Large intestine (tissue), 12 donors: ENCODE measurements at places on chromosomes 11 and 22.

DNA sequence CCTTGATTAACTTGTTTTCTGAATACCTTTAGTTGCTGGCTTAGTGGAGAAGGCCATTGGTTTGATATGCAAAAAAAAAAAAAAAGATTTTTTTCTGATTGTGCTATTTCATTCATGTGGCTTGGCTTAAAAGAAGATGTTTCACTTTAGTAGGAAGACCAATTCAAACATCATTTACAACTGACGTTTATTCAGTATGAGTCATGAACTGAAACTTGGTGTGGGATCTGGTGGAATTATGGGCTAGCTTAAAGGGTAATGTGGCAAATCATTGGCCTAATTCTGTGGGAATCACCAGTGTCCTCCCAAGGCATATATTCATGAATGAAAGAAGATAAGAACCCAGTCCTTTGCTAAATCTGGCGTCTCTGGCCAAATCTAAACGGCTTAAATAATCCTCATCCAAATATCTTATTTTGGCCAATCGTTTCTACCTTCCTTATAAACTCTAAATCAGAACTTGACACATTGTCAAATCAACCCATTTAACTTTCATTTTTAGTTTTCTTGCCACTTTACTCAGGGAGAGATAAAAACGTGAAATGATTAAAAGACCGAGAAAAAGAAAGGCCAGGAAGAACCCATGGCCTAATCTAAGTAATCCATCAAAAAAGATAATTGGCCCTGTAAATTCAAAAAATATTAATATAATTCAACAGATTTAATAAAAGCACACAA lies 77.0 kb downstream of the DDIAS start:
- DNase-seq = no peak

DNA sequence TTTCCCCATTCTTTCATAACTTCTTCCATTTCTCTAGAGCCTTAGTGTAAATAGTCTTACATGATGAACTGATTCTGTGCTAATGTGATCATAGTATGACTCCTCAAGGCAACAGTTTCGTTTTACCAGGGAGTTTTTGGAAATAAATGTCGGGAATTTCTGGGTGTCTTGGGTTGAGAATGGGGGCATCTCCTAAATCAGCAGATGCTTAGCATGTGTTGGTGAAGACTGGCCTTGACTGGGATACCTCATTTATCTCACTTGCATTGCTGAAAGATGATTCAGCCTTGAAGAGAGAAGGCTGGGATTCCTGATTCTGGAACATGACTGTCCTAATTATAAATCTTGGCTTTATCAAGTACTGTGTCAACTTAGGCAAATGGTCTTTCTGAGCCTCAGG lies 115.7 kb upstream of the C11orf87 start:
- no peak for DNase-seq

GRCh38 chr11:117413616-117414015 lies 86.0 kb downstream of the CEP164 start:
- no peak for DNase-seq

DNA sequence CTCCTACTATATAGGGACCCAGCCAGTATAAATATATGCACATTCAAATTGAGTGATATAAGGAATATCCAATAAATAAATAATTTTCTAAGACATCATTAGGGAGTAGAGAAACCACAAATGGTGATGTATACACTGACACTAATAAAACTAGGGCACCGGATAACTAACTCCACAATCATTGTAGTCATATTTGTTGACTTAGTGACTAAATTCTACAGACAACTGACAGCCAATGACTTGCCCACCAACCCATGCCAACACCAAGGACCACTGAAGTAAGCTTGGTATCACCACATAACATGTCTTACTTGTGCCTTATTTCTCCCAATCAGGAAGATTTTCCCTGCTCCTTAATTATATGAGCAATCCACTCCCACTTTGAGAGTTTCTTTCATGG lies 139.6 kb upstream of the TRPC6 start:
- no peak for DNase-seq

- DNase-seq = peak; percentile 48
Observed at GRCh38 chr11:13896175-13896980, 66.1 kb upstream of the SPON1 start.

DNA sequence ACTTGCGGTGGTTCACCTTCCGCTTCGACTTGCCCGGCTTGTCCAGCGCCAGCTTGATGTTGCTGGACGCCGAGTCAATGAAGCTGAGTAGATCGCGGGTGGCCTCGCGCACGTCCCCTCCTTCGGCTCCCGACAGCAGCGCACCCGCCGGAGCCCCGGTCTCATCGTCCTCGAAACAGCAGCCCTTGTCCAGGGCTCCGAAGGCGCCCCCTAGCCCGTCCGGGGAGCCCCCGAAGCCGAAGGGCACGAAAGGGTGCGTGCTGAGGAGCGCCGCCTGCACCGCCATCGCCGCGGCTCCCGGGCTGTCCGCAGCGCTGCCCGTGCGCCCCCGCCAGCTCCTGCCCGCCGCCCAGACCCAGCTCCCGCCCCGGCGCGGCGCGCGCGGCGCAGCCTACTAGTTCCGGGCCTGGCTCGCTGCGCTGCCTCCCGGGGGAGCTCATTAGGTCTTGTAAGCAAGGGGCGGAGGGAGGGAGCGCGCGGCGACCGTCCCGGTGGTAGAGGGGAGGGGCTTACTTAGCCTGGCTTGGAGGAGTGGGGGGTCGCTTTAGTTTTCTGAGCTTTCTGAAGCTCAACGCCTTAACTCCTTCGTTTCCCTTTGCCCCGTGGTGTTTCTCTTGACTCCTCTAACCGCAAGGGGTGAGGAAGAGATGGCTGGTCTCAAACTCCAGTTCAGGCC lies at the start of gene FAM181B:
FAM181B (minus strand) TSS at position 421 of the 676 bp plus-strand sequence; CDS start at position 286, 135 bp downstream.
- peak; percentile 77 for DNase-seq

DNA sequence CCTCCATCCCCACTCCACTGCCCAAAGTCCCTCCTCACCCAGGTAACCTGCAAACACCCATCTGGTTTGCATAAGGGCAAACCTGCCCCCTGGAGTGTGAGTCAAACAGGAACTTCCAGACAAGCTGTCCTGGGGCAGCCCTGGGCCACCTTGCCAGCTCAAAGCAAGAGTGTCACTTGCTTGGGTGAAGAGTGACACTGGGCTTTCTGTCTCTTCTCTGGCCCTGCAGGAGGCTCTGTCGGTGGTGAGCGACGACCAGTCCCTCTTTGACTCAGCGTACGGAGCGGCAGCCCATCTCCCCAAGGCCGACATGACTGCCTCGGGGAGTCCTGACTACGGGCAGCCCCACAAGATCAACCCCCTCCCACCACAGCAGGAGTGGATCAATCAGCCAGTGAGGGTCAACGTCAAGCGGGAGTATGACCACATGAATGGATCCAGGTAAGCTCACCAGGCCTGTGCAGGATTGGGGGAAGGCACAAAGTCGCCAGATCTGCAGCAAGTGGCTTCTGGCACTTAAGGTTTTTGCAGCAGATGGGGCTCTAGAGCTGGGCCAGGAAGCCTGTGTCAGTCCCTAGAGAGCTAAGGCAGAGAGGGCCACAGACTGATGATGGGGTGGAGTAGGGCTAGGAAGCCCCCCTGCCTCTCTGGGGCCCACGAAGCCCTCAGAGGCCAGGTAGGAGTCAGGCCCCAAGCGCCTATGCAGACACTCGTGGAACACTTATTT lies 64.2 kb downstream of the FLI1 start:
- DNase-seq = no peak

- peak; percentile 13 for DNase-seq
Observed at GRCh38 chr11:119941636-119942411, 196.1 kb downstream of the TRIM29 start.

GRCh38 chr11:2531277-2531986 lies 86.6 kb downstream of the KCNQ1 start:
- DNase-seq = peak; percentile 61

DNA sequence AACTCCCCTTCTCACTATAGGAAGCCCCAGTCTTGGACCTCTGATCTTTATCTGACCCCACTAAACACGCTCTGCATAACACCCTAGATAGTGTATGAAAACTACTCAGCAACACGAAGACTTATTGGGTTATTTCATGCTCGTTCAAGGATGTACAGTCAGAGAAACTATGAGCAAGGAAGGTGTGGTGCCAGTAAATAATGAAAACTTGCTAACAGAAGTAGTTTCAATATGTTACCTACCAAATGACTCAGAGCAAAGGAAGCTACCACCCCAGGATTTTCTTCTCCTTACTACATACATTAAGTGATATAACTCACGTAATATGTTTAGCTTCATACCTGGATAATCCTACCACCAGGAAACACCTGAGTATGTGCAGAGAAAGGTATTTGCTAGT lies 25.9 kb upstream of the LYVE1 start:
- no peak for DNase-seq

DNA sequence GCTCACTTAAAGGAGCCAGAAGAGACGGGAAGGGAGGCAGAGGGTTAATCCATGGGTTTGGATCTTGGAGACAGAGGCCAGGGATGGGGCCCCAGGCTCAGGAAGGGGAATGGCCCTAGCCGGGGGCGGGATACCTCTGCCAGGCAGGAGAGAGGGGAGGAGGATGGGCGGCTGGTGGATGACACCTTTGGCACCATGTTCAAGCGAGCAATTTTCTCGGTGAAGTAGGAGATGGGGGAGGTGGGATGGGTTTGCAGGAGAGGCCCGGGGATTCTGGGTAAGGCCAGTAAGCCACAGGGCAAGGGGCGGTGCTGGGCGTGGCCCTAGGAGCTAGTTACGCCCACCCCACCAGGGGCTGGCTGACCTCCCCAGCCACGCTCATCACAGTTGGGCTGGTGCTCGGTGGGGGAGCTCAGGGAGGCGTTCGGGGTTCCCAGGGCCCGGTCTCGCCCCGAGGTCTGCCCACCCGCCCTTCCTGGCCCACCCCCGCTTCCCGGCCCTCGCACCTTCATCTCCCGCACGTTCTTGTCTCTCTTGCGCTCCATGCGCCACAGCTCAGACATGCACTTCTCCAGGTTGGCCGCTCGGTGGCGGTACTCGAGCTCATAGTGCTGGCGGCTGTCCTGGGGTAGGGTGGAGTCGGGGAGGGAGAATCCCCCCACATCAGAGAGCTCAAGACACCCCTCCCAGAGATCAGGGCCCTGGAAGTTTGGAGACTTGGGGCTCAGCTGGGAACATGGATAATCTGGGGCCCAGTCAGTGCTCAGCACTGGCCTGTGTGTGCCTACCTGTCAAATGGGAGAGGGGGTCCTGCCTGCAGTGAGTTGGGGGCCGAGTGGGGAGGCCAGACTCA lies 12.7 kb downstream of the BAIAP2L2 start:
- DNase-seq = no peak

GRCh38 chr11:77072851-77073327 lies 6.1 kb downstream of the CAPN5 start:
- no peak for DNase-seq

GRCh38 chr11:55791606-55792005 lies 3.8 kb upstream of the OR5D14 start:
- DNase-seq = no peak
